ENCODE measurements at places on chromosomes 16 and 17. TPM values are rescaled to one million over a fixed set of nuclear protein-coding genes. Genes with fewer than 3 reads are reported as not detected.

Gene TMEM92
- total RNA-seq: 0.15 TPM

Gene GJD3
- total RNA-seq: 0.89 TPM

Gene MYH2
- not detected for total RNA-seq

Gene SLC5A11
- total RNA-seq: not detected

Gene CD300A
- total RNA-seq: not detected

Gene CCL1
- not detected for total RNA-seq

Gene MYH8
- not detected for total RNA-seq

Gene CTRB1
- not detected for total RNA-seq
